Mucosa of descending colon (tissue), 3 donors: ENCODE measurements at places on chromosomes 6 and 20. TPM values are rescaled to one million over a fixed set of nuclear protein-coding genes. Genes with fewer than 3 reads are reported as not detected.
A peak's percentile ranks its signal among the peaks of the same experiment; 100 is the strongest.

DNA sequence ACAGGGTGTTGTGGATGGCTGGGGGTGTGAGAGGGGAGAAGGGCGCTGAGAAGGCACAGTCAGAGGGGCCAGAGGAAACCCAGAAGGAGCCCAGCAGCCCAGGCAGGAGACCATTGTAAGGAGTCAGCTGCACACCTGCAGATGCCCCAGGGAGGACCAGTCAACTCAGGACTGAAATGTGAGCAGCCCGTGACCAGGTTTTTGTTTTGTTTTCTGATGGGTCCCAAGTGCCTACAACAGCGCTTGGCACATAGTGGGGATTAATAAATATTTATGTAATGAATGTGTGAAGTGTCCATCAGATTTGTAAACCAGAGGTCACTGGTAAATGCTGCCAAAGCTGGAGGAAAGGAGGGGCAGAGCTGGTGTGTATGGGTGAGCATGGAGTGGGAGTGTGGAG, 30.2 kb downstream of the TRAM2 start:
- no peak for DNase-seq

- DNase-seq: peak; percentile 85
Observed at GRCh38 chr6:2196079-2196679, 49.2 kb downstream of the GMDS start.

GRCh38 chr6:7505189-7505699, 36.2 kb upstream of the DSP start:
- DNase-seq: peak; percentile 69

GRCh38 chr6:158758941-158759479, 60.2 kb downstream of the EZR start:
- no peak for DNase-seq

GRCh38 chr6:35519313-35520015, 6.8 kb upstream of the TULP1 start:
- DNase-seq: no peak

GRCh38 chr20:8670207-8670892, 398.5 kb upstream of the PLCB4 start:
- DNase-seq: no peak

DNA sequence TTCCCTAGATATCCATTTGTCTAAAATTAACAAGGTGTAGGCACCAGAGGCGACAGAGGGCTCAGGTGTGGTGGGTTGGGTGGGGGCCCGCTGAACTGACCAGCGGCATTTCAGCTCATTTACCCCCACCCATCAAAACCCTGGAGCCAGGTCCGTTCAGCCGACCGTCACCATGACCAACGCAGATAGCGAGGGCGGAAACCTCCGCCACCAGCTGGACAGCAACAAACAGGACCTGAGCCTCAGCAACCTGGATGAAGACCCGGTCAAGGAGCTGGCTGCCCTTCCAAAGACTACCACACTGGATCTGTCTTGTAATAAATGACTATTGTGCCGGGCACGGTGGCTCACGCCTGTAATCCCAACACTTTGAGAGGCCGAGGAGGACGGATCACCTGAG, 120.8 kb upstream of the LGSN start:
- no peak for DNase-seq

DNA sequence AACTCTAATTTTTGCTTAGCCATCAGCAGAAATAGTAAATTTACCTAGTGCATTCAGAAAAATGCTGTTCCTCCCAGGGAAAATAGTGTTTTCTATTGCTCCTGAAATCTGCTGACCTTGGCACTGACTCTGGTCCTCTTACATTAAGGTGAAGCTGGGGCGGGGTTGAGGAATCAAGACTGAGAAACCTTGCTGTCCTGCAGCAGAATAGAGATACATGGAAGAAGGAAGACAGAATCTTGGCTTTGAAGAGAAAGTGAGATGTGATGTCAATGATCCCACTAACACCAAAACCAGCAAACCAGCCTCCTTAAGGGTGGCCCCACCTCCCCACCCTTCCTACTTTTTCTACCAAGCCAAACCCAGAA, 840 bp upstream of the LY86 start:
- DNase-seq: no peak

DNA sequence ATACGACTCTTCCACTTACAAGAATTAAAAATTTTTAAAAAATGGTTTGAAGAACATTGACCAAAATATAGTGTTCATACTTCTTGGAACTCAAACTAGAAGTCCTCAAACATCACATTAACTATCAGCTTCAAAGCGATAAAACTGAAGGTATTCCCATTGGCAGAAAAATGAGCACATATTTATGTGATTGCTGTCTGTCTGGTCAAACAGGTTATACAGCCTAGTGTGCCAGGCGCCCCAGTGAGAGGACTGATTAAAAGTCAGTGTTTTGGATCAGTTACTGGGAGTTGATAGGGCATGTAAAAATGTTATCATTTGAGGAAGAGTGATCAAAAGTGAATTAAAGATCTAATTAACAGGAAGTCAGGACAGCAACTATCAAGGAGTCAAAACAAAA, 738.8 kb downstream of the HDGFL1 start:
- DNase-seq: no peak

The DEF6 gene
- 13.7 TPM for total RNA-seq

The OR12D3 gene
- not detected for total RNA-seq
